Stomach (tissue), 19 donors: ENCODE measurements at places on chromosomes 2 and 18. TPM values are rescaled to one million over a fixed set of nuclear protein-coding genes. Genes with fewer than 3 reads are reported as not detected.

Gene ANKRD29
- total RNA-seq, result 11.2 TPM

Gene ERBB4
- 1.7 TPM for total RNA-seq

Gene SPRED2
- total RNA-seq, result 9.8 TPM

Gene STARD6
- total RNA-seq, result not detected

Gene RND3
- total RNA-seq, result 20.9 TPM

Gene DRC1
- total RNA-seq, result not detected

Gene GPBAR1
- total RNA-seq, result 0.58 TPM

Gene CAPN14
- 1.3 TPM for total RNA-seq

Gene EFR3B
- 4.5 TPM for total RNA-seq

Gene STK11IP
- total RNA-seq, result 60.1 TPM

Gene PPP4R3B
- 62.3 TPM for total RNA-seq

Gene SLC23A3
- 0.58 TPM for total RNA-seq

Gene AKAIN1
- total RNA-seq, result not detected

Gene WNT10A
- not detected for total RNA-seq

Gene GREB1L
- 7.5 TPM for total RNA-seq

Gene LIMS3
- total RNA-seq, result 3.6 TPM

Gene ASPRV1
- not detected for total RNA-seq

Gene TMEM185B
- 47.8 TPM for total RNA-seq

Gene ALPP
- total RNA-seq, result not detected
